ENCODE measurements at places on chromosomes 4 and X.
A peak's percentile ranks its signal among the peaks of the same experiment; 100 is the strongest.

GRCh38 chrX:105821471-105822121 is 743 bp upstream of the NRK start:
- DNase-seq, result no peak

DNA sequence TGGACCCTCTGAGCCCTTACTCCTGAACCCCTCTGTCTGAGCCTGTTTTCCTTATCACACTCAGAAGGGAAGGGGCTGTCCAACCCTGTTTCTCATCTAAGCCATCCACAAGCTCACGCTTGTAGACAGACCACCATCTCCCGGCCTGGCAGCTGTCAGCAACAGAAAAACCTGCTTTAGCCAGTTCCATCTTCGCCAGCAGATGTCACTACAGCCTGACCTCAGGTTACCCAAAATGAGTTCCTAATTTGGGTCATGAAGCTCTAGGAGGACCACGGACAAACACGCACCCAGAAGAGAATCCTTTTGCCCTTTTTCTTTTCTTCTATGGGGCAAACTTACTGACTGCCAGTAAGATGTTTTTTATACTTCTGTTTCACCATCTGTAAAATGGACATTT is 445.4 kb downstream of the BCOR start:
- no peak for DNase-seq

- no peak for DNase-seq
Observed at GRCh38 chr4:88911246-88912212, 145.5 kb downstream of the FAM13A start.

- DNase-seq, result no peak
Observed at GRCh38 chrX:56557376-56557929, 6.0 kb upstream of the UBQLN2 start.

GRCh38 chr4:154332681-154333421 is 158.7 kb downstream of the DCHS2 start:
- peak; percentile 12 for DNase-seq

GRCh38 chr4:120673696-120674095 is 248.8 kb downstream of the PRDM5 start:
- no peak for DNase-seq

DNA sequence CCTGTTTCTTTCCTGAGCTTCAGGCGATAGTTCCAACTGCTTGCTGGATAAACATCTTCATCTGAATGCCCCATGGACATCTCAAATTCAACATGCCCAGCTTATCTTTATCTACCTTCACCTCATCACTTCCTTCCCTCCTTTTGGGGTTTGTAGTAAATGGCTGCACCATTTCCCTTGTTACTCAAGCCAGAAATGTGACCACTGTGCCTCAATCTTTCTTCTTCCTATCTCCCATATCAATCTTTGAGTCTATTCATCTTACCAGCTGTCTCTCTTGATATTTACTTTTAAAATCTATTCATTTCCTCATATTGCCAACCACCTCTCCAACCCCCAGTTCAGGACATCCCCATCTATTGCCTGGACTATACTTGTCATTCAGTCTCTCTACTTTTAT is 155.4 kb downstream of the PPA2 start:
- no peak for DNase-seq

DNA sequence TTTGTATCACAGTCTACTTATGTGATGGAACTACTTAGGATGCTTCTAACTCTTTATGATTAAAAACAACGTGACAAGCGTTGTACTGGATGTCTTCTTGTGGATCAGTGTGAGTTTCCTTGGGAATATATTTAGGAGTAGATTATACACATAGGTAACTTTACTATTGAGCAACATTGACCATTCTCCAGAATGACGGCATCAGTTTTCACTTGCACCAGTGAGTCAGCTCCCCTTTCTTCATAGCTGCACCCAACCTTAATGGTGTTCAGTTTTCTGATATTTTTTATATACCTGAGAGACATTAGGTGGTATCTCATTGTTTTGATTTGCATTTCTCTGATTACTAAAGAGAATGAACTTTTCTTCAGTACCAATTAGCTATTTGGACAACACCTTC is 343.9 kb downstream of the ADGRL3 start:
- DNase-seq, result no peak
